ENCODE measurements at places on chromosomes 5 and 9.

- no peak for DNase-seq
Observed at GRCh38 chr5:100424787-100425186, 110.4 kb upstream of the FAM174A start.

- DNase-seq = no peak
Observed at GRCh38 chr5:84715091-84715490, 330.4 kb upstream of the EDIL3 start.

DNA sequence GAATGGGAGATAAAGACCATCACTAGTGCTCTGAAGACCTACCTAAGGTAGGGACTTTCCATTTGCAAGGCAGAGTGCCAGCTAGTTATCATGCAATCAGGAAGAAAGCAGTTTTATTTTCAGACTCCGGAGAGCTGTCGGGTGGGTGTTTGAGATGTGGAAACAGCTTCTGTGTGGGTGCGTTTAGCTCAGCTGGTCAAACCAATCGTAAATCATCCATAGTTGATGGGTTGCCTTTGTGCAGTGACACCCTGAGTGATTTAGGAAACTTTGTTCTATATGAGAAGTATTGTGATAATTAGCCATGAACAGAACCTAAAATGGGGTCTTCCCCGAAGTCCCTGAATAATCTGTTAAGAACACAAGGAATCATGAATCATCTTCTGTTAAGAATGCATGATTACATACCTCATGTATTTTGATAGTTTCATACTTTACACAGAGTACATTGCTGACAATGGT, 284.3 kb downstream of the ARHGAP26 start:
- no peak for DNase-seq

- DNase-seq = no peak
Observed at GRCh38 chr9:75615284-75615683, 275.2 kb upstream of the PCSK5 start.

GRCh38 chr5:168734620-168735300, 155.6 kb upstream of the PANK3 start:
- no peak for DNase-seq

DNA sequence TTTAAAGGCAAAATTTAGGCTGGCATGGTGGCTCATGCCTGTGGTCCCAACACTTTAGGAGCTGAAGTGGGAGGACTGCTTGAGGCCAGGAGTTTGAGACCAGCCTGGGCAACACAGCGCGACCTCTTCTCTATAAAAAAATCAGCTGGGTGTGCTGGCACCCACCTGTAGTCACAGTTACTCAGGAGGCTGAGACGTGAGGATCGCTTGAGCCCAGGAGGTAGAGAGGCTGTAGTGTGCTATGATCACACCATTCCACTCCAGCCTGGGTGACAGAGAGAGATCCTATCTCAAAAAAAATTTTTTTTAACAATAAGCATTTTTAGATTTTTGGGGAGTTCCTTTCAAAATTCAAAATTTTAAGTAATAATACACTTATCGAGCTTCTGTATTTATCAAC, 63.3 kb downstream of the SPATA31C2 start:
- DNase-seq = no peak

GRCh38 chr5:132067451-132067850, 6.1 kb upstream of the CSF2 start:
- DNase-seq = no peak

Data from stimulated activated CD8-positive, alpha-beta memory T cell treated with anti-CD3 and anti-CD28 coated beads, Interleukin-15, amount 100 ng/mL, for 24 hours (primary cell).